T-helper 22 cell (primary cell): ENCODE measurements at places on chromosomes 6 and 20.

GRCh38 chr20:40370800-40371199 lies 318.2 kb downstream of the MAFB start:
- DNase-seq = no peak

- no peak for DNase-seq
Measured at GRCh38 chr20:665276-665675, 10.3 kb downstream of the SCRT2 start.

DNA sequence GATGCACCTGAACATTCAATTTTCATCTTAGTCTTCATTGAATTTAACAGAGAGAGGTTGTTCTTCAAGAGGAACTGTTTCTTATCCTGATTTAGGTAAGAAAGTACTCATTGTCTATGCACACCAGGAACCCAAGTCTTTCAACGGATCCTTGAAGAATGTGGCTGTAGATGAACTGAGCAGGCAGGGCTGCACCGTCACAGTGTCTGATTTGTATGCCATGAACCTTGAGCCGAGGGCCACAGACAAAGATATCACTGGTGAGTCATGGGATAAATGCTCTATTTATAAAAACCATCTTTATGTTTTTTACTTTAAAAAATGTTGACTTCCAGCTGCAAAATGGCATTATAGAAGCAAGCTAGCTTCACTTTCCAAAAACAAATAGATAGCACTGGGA lies 10.2 kb downstream of the NQO2 start:
- no peak for DNase-seq

GRCh38 chr20:39364320-39364719 lies 402.2 kb downstream of the DHX35 start:
- no peak for DNase-seq

DNA sequence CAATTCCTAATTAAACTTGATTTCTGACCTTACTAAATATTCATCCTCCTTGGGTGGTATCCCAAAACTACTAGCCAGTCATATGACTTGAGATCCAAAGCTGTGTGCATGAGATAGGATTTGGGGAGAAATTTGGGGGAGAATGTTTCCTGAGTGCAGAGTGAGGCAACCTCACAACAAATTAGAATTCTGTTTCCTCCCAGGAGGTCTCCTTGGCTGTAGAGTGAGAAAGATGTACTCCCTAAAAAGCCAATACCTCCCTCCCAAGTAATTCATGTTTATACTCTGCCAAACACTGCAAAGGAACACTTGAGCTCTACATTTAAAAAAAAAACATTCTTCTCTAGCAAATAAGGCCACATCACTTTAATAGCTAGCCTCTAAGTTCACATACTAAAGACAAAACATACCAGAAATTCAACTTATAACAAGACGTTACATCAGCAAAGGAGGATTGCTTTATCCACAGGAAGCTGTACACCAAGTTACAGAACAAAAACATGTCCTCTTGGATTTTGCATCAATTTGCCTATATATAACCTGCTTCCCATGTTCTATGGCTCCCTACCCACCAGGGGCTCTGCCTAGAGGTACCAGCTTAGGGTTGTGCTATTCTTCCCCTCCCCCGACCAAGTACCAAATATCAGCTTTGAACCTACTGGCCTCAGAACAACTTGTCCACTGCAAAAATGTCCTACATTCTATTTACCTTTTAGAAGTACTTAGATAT lies 15.4 kb upstream of the TMEM30A start:
- DNase-seq = no peak

DNA sequence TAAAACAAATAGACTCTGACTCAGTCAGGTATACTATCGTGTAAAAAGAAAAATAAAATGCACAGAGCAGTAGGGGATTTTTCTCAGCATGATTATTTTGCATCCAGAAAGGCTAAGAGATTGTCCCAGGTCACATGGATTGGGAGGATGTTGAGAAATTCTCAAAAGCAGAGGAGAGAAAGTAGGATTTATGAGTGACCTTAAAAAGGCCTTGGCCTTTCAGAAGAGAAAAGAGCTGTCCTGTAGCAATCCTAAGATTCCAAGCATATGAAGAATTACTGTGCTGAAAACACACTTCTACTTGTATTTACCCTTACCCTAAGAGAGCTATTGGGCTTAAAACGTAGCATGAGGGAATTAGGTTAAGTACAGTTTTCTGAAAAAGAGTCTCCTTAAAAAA lies 149.7 kb upstream of the ENPP5 start:
- no peak for DNase-seq

DNA sequence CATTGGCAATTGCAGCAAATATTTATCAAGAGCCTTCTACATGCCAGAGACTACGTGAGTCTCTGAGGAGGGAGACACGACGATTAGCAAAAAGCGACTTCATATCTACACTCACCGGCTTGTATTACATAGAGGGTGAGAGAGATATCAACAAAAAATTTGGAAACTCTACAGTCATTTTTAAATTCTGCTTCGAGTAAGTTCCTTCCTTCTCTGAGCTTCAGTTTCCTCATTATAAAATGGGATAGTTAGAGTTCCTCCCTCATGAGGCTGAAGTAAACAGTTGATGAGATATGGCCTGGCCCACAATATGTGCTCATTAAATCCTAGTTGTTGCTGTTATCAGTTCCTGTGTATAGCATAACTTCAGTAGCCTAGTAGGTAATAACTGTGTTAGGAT lies 64.1 kb upstream of the SIRPA start:
- DNase-seq = no peak

- no peak for DNase-seq
Measured at GRCh38 chr6:68546620-68547019, 88.5 kb upstream of the ADGRB3 start.

DNA sequence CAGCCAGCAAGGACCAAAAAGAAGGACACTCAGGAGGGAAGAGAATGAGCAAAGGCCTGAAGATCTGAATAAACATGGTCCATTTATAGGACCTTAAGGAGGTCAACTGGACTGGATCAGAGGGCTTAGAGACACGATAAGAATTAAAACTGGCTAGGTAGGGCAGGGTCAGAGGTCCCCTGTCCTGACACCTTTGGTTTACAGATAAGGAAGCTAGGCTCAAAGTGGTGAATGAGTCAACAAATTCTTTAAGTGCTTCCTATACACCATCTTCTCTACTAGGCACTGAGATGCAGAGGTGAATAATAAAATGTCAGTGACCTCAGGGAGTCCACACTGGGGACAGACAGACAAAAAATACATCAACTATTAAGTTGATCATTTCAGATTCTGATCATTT lies 70.3 kb downstream of the HIVEP2 start:
- DNase-seq = no peak

DNA sequence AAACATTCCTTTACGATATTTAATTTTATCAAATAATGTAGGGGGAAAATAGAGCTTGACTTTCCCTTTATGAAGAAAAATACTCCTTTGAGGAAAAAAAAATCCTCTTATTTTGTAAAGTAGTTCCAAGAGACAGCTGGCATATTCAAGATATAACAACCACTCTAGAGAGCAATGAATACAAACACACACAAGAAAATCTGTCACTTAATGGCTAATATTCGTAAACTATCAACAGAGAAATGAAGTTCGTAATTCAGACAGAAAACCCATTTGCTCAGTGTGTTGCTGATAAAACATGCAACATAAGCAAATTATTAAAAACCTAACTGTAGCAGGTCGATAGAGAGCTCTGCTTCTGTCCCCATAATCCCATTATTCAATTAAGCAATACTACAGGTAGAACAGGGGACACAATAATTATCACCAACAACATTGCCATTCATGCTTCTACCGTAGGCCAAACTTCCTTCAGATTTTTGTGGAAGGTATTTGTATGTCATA lies 714.4 kb upstream of the MARCKS start:
- no peak for DNase-seq

GRCh38 chr6:109202409-109203264 lies 107.3 kb downstream of the CEP57L1 start:
- DNase-seq = no peak

GRCh38 chr20:45629496-45630100 lies at the start of gene WFDC10A:
WFDC10A (plus strand) TSS chr20:45629739; CDS start chr20:45629814, 75 bp downstream.
- no peak for DNase-seq

GRCh38 chr20:9574181-9574580 lies 59.8 kb downstream of the LAMP5 start:
- no peak for DNase-seq

- no peak for DNase-seq
Measured at GRCh38 chr6:15436451-15436850, 190.6 kb downstream of the JARID2 start.

GRCh38 chr6:170257376-170257775 lies 33.5 kb downstream of the DLL1 start:
- DNase-seq = no peak

DNA sequence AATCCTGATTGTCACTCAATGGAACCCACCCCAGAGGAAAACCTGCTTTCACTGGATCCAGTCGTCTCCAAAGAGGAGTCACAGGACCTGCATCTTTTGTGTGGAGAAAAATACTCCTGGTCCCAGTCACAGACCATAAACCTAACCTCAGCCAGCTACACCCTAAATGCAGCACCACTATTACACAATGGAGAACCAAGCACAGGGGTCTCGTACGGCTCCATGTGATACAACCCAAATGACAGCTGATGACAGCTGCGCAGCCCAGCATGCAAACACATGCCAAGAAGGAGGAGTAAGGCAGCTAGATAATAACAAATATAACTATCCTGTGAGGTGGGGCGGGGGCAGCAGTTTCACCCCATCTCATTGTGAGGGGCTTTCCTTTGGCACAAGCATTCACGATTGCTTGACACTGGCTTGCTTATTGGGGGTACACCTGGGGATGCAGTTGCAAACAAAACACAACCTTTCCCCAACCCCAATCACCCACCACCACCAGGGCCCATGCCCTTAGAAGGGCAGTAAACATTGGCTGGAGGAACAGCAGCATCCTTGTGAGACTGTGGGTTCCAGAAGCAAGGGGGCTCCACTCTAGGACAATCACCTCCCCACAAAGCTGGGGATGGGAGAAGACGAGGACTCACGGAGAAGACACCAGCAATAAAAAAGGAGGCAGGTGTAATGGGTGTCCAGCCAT lies 51.5 kb downstream of the TRERF1 start:
- no peak for DNase-seq

GRCh38 chr6:156886409-156886808 lies 109.2 kb downstream of the ARID1B start:
- no peak for DNase-seq

- DNase-seq = no peak
Measured at GRCh38 chr6:27139756-27140579, 107.5 kb upstream of the PRSS16 start.

DNA sequence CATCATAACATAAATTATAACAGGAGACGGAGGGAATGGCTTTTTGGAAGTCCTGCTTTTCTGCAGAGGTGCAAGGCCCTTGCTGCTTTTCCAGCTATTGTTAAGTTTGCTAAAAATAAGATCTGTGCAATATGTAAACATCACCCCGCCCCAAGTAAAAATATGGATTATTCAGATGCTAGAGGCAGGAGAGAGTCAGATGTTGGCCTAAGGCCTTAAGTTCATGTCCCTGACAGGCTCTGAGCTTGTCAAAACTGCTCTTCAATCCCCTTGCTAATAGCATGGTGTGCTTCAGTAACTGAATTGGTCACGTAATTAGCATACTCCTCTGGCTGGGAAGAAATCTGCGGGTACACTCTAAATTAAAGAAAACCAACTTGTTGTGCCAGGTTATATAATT lies 147.5 kb downstream of the BMP2 start:
- no peak for DNase-seq

- no peak for DNase-seq
Measured at GRCh38 chr20:59242714-59243626, 57.4 kb upstream of the EDN3 start.

DNA sequence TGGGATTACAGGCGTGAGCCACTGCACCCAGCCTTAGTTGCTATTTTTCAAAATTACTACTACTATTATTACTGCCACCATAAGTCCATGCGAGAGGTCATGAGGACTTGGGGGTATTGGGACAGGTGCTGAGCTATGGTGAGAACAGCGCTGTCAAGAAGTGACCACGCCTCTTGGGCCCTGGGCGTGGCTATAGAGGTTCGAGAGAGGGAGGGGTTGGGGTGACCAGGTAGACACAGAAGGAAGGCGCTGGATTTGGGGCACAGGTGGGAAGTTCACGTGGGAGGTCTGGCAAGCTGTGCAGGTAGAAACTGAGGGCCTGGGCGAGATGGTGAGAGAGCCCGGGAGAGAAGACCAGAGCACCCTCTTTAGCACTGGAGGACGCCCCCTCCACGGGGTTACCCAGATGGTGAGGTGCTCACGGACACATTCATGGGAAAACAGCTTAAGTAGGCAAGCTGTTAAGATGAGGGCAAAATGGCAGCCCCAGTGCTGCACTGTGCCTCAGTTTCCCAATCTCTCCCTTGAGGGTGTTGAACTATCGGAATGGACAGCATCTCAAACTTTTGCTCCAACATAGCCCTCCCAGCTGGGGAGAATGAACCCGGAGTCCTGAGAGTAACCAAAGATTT lies 61.0 kb downstream of the RAB44 start:
- no peak for DNase-seq

- no peak for DNase-seq
Measured at GRCh38 chr6:107816818-107817217, 7.3 kb downstream of the SCML4 start.

GRCh38 chr6:169723991-169724493 lies 258 bp downstream of the PHF10 start:
- DNase-seq = peak; percentile 34

DNA sequence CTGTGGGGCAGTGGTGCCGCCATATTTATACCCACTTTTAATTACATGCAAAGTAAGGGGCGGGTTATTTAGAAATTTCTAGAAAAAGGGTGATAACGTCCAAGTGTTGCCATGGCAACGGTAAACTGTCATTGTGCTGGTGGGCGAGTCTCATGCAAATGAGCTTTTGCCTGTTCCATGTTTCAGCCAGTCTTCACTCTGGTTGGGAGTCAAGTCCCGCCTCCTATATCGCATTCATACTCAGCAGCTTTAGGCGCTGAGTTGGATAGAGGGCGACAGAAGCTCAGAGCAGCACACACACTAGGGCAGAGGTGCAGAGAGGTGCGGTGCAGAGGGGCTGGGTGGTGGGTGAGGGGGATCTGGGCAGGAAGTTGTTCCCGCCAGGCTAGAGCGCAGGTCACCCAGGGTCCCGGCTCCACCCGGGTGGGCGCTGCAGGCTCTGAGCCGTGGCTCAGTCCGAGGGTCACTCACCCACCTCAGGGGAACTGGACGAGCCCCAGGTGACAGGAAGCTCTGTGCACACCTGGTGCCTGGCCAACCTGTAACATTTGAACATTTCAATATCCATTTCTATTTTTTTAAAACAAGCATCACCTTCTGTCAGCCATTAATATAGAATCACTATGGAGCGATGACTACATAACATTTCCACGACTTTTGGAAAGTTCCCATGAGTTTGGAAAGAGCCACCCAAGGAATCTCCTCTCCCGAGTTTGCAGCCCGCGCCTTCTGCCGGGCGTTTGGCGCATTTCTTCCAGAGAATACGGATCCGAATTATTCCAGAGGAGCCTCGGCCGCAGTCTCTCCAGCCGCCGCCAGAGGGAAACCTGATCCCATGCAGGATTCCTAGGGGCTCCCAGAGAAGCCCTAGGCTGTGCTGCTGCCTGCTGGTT lies 89.1 kb upstream of the PHACTR3 start:
- DNase-seq = no peak

- no peak for DNase-seq
Measured at GRCh38 chr6:116008470-116009243, 52.0 kb downstream of the FRK start.
